ENCODE measurements at places on chromosomes 3 and 15.

- no peak for DNase-seq
Measured at GRCh38 chr3:15102836-15103235, 3.9 kb upstream of the RBSN start.

- no peak for DNase-seq
Measured at GRCh38 chr3:120170223-120170622, 76.0 kb upstream of the GSK3B start.

DNA sequence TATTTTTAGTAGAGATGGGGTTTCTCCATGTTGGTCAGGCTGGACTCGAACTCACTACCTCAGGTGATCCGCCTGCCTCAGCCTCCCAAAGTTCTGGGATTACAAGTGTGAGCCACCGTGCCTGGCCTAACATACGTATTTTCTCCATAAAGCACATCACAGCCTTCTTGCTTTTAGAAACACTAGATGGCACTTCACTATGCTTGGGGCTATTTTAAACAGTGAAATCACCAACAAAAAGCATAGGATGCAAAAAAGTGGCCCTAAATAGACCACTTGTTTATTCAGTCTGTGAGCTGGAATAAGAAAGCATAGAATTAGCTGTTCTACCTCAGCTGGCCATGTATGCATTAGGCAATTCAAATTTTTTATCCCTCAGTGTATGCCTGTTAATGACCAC, 46.0 kb downstream of the PRICKLE2 start:
- DNase-seq = no peak

- DNase-seq = no peak
Measured at GRCh38 chr3:127734754-127735473, 62.2 kb downstream of the ABTB1 start.

DNA sequence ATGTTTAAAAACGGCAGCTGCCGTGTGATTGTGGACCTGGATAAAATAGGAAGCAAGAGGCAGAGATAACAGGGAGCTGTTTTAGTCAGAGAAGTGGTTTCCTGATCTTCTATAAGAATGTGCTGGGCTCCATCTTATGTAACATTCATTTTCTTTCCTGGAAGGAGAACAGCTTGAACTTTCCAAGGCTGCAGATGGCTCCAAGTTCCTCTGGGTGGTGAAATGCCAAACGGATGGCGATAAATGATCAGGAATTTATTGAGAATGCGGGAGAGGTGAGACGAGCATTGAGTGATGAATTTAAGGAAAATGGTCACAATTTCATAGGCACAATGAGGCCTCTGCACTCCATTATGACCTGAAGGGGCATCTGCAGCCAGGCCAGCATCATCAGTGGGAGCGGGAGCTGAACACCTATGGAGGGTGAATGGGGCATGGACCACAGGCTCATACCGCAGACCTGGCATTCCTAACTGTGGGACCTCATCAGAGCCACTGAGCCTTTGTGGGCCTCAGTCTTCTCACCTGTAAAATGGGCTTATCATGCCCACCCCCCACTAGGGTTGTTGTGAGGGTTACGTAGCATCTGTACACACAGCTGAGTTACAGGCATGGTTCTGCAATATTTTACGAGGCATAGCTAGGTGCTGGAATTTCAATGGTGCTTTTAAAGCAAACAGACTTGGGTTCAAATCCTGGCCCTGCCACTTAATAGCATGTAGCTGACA, 17.1 kb downstream of the MGLL start:
- no peak for DNase-seq

DNA sequence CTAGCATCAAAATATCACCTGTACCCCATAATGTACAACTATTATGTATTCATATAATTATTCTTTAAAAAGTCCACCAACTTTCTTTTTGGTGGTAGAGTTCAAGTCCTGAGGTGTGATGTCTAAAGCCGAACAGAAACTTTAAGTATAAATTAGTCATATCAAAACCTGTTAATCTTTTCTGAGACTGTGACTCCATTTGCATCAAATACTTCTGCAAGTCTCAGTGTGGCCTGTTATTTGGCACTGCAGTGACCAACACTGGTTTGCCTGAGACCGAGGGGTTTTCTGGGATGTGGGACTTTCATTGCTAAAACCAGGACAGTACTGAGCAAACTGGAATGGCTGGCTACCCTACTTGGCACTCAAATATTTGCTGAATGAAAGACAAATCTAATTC, 7.3 kb downstream of the NGLY1 start:
- DNase-seq = no peak

DNA sequence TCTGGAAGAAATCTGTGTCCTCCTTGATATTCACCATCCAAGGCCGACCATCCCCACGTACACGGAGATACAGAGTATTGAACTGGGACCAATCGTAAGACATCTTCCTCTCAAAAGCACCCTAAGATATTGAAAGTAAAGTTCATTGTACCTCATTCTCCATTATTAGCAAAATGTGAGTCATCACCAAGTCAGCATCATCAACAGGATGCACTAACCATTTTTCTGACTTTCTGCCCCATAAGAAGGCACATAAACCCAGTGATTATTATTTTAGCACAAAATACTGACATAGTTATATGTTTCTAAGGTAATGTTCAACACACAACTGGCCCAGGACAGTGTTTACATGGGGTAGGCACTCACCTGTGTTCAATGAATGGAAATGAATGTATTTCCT, 7.4 kb downstream of the NDUFAF1 start:
- DNase-seq = no peak

GRCh38 chr15:33926260-33926659, 42.0 kb upstream of the CHRM5 start:
- DNase-seq = no peak

GRCh38 chr15:43845421-43845820, 18.6 kb downstream of the WDR76 start:
- no peak for DNase-seq

GRCh38 chr15:80106051-80106450, 46.6 kb downstream of the ZFAND6 start:
- no peak for DNase-seq

- DNase-seq = no peak
Measured at GRCh38 chr3:52240059-52240885, 1.3 kb upstream of the TWF2 start.

DNA sequence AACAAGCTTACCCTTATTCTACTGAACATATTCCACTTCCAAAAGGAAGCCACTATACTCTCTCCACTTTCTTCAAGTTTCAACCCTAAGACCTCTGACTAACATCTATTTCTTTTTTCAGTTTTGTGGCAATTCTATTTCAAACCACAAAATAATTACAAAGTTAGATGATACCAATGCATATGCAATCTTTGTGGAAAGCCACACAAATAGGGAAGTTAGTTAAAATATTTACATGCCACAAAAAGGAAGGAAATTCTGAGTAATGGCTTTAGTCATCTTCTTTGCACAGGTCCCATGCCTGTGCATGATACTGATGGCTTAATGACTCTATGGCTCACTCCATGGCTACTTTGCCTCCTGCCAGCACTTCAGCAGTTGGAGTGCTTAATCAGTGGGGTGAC, 57.0 kb upstream of the MCTP2 start:
- peak; percentile 4 for DNase-seq

Data from activated T-cell treated with anti-CD3 and anti-CD28 coated beads for 24 hours (primary cell).